NCI-H2171 treated with DMSO at 0.1 percent for 48 hours (cell line): ENCODE measurements at places on chromosomes 12 and 14.
A peak's percentile ranks its signal among the peaks of the same experiment; 100 is the strongest.

GRCh38 chr14:59905188-59905587 lies 14.8 kb upstream of the LRRC9 start:
- no peak for DNase-seq

DNA sequence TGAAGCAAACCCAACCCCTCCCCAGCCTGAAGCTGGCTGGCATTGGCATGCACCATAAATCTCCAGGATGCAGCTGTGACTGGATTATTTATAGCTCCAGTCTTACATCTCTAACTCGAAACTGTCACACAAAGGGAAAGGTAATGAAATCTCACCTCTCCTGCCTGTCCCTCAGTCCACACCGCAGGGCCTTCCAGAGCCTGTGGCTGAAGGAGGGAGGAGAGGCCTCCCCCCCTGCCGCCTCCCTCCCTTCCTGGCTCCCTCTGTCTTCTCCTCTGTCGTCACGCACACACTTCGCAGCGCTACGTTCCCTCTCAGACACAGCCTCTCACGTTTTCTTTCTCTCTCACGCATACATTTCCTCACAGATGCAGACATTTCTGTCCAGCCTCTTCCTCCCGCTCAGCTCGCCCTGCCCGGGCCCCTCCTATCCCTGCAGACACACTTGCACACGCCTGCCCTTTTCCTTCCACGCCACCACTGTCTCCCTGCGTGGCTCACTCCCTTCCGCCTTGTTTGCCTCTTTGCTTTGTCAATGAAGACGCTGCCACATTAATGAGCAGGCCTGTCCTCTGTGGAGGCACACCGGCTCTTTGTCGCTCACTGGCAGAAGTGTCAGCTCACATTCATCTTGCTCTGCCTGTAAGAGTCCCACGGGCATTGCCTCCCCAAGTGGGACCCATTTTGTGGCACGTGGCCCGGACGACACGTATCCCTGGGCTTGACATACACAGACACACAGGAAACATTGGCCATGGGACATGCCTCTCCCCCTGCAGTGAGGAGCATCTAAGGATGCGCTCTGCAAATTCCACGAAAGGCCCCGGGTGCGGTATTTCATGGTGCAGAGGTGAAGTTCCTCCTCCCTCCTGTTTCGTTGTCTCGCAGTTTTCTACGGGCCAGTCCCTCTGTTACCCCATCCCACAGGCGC lies 27.9 kb downstream of the IRF2BPL start:
- peak; percentile 66 for DNase-seq

GRCh38 chr12:110165540-110166159 lies 41.5 kb downstream of the IFT81 start:
- no peak for DNase-seq

DNA sequence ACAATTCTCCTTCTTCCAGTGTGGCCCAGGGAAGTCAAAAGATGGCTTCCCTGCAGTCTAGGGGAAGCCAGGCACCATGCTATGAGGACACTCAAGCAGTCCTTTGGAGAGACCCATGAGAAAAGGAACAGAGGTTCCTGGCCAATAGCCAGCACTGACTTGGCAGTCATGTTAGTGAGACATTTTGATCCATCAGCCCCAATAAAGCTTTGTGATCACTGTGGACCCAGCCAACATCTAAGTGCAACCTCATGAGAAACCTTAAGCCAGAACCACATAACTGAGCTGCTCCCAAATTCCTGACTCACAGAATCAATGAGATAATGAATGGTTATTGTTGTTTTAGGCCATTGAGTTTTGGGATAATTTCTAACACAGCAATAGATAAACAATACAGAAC lies 51.0 kb upstream of the NAP1L1 start:
- DNase-seq = no peak

GRCh38 chr14:29941401-29941800 lies 13.8 kb upstream of the PRKD1 start:
- no peak for DNase-seq
